Retina (tissue), 1 donor: ENCODE measurements at places on chromosomes 1 and 21.

- DNase-seq, result no peak
Measured at GRCh38 chr1:93349231-93350135, 3.8 kb downstream of the DR1 start.

DNA sequence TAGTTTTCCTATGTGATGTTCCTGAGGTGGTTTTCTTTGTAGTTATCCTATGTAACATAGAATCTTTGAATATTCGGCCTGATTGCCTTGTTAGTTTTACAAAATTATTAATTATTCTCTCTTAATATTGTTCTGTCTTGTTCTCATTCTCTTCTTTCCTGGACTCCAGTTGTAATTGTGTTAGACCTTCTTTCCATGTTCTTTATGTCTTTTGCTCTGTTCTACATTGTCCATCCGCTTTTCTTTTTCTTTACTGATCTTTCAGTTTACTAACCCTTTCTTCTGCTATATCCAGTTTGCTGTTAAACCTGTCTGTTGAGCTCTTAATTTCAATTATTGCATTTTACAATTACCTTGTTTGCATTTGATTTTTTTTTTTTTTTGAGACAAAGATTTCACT lies 89.3 kb downstream of the PEX14 start:
- no peak for DNase-seq

GRCh38 chr1:1827089-1827848 lies 49.0 kb upstream of the NADK start:
- no peak for DNase-seq

DNA sequence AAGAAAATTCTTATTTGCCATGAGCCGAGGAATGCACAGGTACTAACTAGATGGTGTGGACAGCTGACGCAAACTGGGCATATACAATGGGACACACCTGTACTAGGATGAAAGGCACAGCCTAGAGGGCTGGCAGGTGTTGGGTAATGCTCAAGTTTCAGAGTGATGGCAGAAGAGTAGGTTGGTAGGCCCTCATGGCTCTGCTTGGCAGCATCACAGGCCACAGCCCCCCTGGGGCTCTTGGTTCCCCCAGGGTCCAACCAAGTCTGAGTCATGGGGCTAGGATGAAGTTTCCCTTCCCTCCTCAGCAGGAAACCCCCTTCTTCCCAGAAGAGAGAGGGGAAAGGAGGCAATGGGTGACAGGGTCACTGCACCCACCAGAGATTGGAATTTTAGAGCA lies 35.2 kb downstream of the SPEN start:
- no peak for DNase-seq

GRCh38 chr1:56135864-56136147 lies 443.6 kb downstream of the PLPP3 start:
- no peak for DNase-seq

GRCh38 chr1:159854116-159854692 lies 8.3 kb downstream of the VSIG8 start:
- DNase-seq, result no peak

GRCh38 chr1:218900615-218901014 lies 273.1 kb upstream of the LYPLAL1 start:
- no peak for DNase-seq

DNA sequence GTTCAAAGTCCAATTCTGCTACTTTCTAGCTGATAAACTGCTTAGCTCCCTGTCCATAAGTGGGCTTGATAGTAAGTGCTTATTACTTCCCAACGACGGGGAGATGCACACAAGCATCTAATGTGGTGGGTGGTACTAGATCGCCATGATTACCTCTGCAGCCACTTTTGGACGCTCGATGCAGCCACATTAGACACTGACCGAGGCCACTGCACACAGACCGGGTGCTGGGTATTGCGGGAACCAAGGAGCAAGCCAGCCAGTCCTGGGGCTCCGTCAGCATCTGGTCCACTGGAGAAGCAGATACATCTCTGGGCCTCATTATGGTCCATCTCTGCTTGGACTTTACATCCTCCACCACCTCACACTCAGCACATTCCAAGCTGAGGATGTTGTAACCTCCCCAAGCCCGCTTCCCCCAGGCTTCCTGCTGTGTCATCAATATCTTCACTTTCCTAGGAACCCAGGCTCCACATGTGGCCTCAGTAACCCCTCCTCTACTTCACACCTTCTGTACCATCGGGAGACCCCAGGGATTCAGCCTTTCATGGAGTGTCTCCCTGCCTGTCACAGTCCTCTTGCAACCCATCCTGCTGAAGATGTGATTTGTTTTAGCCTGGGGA lies 48.2 kb downstream of the RHOU start:
- DNase-seq, result no peak

DNA sequence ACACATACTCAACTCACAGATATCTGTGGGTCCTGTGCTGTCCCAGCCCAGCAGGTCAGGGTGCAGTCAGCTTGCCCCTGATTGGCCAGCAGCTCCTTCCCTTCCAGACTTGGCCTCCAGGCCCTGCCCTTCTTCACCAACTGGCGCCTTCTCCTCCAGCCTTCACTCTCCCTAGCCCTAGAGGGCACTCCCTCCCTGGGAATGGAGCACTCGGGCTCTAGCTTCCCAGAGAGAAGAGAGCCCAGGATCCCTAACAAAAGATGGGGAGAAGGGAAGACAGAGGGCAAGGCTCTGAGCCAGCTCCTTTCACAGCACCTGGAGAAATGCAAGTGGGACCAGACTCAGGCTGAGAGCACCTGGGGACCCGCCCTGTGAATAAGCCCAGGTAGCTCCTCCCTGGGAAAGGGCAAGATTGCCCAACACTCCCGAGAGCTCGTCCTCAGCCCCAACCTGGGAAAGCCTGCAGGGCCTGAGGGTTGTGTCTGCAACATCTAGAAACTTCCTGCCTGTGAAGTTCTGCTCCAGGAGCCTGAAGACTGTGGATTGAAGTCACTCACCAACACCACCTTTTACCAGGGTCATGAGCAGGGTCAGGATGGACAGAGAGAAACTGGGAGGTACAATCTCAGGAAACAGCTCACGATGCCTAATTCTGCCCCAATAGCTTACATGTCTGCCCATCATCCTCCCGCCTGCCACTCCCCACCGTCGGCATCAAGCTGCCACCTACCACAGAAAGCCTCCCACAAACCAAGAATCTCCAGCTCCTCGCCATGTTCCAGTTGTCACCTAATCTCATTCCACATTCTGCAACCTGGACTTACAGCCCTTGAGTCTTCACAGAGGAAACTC lies at the start of gene PGLYRP4:
TSS of gene PGLYRP4 (minus strand) at position 331 of the 852 bp plus-strand sequence. CDS start 909 bp downstream, outside the sequence.
- DNase-seq, result no peak

- DNase-seq, result peak; percentile 59
Measured at GRCh38 chr1:22126531-22126930, 16.4 kb downstream of the WNT4 start.

DNA sequence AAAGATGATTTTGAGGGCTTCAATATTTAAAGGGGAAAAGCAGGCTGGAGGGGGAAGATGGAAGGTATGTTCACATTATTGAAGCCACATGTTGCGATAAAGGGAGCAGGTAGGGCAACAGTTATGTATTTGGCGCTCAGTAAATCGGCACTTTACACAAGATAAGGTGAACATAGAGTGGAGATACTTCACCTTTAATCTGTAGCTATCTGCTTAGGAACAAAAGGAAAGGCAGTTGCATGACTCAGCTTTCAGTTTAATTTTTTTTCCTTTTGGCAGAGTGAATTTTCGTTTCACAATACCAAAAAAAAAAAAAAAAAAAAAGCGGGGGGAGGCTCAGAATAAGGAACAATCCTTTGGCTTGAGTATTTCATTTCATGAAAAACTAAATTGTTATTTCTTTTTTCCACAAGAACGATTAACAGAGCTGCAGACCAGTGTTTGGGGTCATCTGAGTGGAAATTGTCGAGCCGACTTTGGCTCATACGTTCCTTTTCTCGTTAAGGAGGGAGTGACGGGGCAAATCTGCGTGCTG lies 1.1 kb upstream of the COQ8A start:
- no peak for DNase-seq
